ENCODE measurements at places on chromosomes 16 and 17.
A peak's percentile ranks its signal among the peaks of the same experiment; 100 is the strongest.

GRCh38 chr17:41667280-41668041 lies 21.2 kb upstream of the EIF1 start:
- DNase-seq: no peak

GRCh38 chr17:80872501-80873306 lies 118.9 kb upstream of the CHMP6 start:
- DNase-seq: no peak

GRCh38 chr16:66270333-66270927 lies 96.1 kb upstream of the CDH5 start:
- DNase-seq: no peak

DNA sequence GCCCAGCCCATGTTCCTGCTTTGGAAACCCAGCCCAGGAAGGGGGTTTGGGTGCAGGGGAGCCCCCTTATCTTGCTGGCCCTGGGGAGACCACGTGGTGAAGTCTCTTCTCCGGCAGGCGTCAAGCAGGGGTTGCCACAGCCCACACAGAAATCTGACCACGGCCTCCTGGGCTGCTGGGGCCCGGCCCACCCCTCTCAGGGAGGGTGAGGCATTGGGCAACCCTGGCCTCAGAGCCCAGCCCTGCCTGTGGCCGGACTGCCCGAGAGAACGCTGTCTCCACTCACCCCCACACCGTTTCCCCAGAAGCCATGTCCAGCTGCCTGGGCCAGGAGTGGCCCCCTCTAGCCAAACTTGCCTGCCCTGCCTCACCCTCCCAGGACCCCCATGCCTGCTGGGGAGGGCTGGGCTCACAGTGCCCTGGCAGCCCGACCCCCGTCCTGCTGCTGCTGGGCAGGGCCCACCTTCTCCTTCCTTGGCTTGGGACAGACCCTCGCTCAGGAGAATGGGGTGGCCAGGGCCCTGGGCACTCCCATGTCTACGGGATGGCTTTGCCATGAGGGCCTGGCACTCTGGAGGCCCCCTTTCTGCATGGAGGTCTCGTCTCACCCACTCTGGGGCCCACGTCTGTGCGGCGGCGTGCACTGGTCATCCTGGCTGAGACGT lies 6.7 kb downstream of the RPUSD1 start:
- DNase-seq: no peak

- DNase-seq: no peak
Observed at GRCh38 chr16:27195941-27196595, 7.3 kb upstream of the KDM8 start.

DNA sequence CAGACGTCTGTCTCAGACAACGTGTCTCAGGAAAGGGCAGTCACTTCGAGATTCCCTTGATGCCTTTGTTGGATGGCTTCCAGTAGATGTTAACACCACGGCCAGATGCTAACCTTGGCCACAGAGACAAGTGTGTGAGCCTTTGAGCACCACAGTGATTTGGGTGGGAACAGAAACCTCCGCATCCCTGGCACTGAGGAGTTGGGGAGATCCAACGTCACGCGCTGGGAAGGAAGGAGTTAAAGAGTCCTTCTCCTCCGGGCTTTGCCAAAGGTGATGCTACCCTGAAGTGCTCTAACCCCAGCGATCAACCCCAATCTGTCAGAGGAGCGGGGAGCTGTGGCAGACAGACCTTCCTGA lies 3.0 kb upstream of the ABR start:
- DNase-seq: no peak

- no peak for DNase-seq
Observed at GRCh38 chr16:19737306-19738038, 19.4 kb downstream of the IQCK start.

DNA sequence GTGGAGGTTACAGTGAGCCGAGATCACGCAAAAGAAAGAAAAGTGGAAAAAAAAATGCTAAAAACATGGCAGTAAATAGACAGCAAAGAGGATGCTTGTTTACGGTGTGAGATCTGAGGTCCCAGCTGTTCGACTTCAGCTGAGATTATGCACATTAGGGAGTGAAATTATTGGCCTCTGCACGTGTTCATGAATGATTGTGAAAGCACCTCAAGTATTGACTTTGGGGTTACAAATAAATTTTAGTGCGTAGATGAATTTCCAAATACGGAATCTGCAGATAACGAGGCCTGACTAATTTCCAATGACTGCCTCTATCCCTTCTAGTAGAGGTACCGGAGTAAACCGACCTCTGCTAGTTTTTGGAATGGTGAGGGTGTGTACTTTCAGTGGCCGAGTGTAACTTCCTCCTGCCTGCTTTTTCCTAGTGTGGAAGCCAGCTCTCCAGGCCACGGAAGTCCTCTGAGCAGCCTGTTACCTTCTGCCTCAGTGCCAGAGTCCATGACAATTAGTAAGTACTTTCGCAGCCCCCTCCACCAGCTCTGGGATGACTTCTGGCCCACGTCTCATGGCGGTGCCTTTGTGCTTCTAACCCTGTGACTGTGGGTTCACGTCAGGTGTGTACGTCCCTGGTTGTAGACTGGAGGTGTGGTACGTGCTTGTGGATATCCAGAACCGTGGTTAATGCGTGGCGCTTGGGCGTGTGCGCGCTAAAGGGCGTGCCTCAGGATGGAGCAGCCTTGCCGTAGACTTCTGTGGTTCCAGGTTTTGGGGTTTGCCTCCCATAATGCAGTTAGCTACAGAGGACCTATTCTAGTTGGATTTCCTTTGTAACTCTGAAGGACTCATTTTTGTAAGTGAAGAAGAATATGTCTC lies 102.1 kb downstream of the SNX29 start:
- DNase-seq: no peak

DNA sequence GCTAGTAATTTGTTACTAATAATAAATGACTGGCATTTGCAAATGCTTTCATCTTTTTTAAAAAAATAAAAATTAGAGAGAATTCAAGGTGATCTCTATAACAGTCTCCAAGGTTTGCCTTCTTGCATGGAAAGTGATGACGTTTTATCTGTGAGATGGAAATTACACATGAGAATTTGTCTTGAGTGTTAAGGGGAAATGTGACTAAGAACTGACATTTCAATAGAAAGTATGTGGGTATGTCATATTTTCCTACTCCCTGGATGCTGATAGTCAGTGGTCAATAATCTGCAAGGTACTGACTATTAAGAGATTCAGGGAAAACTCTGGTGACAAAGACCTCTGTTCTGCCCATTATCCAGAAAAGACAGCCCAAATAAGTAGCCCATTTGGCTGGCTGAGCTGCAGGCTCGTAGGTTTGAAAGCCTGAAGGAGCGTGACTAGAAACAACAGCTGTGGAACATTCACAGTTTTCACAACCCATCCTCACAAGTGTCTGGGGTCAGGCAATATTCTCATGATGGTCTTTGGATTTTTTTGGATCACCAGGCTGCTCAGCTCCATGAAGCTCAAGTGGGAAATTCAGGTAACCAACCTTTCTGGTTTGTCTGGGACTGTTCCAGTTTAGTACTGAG lies 49.7 kb upstream of the WSCD1 start:
- no peak for DNase-seq

DNA sequence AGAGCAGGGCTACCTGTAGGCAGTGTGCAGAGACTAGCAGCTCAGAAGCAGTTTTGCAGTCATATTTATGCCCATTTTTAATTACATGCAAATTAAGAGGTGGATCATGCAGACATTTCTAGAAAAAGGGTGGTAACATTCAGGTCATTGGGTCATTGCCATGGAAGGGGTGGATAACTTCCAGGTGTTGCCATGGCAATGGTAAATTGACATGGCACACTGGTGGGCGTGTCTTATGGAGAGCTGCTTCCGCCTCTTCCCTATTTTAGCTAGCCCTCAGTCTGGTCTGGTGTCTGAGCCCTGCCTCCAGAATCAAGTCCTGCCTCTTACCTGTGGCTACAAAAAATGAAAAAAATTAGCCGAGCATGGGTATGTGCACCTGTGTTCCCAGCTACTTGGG lies 2.8 kb upstream of the DNAI2 start:
- no peak for DNase-seq

DNA sequence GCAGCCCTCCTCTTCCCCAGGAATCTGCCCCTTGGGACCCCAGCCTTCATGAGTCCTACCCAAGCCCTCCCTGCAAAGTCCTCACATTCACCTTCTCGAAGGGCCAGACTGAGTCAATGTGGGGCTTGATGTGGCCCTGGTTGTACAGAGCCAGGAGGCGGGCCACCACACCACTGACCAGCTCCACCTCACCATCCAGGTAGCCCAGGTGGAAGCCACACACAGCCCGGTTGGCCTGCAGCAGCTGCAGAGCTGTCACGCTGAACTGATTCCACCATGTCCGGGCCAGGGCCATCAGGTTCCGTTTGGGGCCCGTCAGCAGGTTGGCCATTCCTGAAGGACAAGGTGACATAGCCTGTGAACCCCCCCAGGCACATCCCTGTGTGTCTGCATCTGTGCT lies 6.0 kb downstream of the VAT1 start:
- DNase-seq: no peak

- peak; percentile 32 for DNase-seq
Observed at GRCh38 chr17:81345228-81346089, 49.8 kb upstream of the BAHCC1 start.

DNA sequence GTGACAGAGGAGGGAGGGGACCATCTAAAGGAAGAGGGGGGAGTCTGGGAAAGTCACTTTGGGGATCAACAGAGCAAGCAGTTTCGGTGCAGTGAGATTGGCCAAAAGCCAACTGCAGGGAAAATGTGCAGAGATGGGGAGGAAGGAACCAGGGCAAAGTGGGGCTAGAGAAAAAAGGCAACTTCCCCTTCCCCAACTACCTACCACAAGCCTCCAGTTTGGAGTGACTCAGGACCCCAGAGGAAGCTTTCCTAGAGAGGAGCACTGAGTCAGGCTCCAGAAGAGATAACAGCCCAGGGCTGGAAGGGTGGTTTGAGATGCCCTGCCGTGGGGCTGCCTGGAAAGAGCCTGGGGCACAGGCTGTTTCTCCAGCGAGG lies 6.9 kb upstream of the CD300LD start:
- DNase-seq: no peak

GRCh38 chr16:83044589-83044988 lies 417.8 kb downstream of the CDH13 start:
- DNase-seq: no peak

GRCh38 chr16:21242756-21243155 lies 9.3 kb downstream of the ANKS4B start:
- DNase-seq: no peak

- DNase-seq: no peak
Observed at GRCh38 chr17:71849783-71850768, 270.7 kb upstream of the SOX9 start.

DNA sequence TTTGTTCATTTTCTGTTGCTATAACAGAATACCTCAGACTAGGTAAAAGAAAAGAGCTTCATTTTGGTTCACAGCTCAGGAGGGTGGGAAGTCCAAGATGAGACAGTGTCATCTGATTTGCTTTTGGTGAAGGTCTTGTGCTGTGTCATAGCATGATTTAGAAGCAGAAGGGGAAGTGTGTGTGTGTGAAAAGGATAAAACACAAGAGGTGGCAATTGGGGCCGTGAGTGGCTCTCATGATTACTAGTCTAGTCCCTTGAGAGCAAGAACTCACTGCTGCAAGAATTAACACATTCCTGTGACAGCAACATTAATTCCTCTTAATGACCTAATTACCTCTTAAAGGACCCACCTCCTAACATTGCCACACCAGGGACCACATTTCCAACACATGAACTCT lies 8.3 kb downstream of the SLC35G3 start:
- DNase-seq: no peak

GRCh38 chr16:69859105-69859989 lies 91.8 kb upstream of the CLEC18A start:
- no peak for DNase-seq

DNA sequence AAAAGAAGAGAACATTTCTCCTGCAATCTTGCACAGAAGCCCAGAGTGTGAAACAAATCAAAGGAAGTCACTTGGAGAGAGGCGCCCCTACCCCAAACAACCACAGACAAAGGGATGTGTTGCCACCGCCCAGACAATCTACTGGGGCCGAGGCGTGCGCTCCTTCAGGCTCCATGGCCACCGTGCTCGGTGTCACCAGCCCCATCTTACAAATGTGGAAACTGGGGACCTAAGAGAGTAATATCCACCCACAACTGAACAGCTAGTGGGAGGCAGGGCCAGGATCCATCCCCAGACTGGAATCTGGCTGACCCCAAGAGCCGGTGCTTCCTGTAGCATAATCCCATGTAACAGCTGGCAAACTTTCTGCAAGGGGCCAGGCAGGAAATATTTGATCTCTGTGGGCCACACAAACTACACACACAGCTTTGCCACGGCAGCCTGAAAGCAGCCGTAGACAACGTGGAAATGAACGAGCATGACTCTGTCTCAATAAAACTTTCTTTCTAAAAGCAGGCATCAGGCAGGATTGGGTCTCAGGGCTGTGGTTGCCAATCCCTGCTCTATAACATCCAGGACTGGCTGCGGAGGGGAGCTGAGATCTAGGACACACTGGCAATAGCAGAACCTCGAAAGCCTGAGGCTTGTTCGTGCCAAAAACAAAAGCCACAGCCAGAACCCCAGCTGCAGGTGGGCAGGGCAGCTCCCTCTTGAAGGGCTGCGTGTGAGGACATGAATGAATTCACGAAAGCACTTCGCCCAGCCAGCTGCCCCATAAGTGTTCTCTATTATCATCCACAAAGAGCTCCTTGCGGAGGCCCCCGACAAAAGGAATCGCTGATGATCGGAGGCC lies 26.6 kb upstream of the GINS2 start:
- DNase-seq: no peak

DNA sequence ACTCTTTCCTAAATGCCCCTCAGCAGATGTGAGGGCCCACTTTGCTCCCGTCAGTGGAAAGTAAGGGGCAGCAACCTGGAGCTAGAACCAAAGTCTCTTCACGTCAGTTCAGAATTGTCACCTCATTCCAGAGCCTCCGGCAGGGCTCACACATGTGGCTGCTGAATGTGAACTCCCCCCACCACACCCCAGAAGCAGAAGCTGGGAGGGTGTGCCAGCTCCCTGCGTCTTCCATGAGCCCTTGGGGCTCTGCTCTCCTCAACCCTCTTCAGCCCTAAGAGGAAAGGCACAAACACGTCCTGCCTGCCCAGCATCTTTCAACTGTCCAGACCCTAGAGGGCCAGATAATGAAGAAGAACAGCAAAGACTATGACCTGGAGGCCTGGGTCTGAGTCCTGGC lies 105.3 kb downstream of the SALL1 start:
- DNase-seq: no peak

DNA sequence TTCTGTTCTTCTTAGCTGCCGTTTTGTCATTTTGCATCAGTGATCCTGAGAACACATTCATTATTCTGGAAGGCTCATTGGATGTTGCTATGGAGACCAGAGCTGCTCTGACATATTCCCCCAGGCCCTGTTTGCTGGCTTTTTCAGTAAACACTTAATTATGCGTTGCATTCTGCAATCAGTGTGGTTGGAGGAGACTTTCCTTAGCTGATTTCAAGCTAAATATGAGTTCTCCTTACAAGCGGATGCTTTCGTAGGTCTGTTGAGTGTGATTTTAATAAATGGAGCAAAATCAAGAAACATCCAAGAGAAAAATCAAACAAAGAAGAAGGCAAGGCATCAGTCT lies 38.2 kb upstream of the NUDT7 start:
- DNase-seq: no peak

All from esophagus squamous epithelium (tissue), 5 donors.